ENCODE measurements at places on chromosomes 4 and X.

GRCh38 chr4:111780965-111781364, 364.3 kb upstream of the FAM241A start:
- no peak for DNase-seq

- DNase-seq, result no peak
These were observed 1851.7 kb upstream of the IGFBP7 start for GRCh38 chr4:58961925-58962324.

DNA sequence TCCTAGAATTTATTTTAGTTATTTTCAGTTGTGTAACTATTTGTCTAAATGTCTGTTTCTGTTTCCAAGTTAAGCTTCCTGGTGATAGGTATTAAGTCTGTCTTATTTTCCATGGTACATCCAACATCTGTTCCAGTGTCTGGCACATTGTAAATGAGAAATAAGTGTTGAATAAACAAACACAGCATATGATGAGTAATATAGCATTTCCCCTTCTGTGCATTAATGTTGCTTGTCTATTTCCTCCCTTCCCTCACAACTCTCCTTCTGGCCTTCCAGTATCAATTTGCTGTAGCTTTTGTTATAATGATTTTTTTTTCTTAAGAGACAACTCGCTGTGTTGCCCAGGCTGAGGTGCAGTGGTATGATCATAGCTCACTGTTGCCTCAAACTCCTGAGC, 36.1 kb downstream of the COPS4 start:
- DNase-seq, result peak; percentile 48

DNA sequence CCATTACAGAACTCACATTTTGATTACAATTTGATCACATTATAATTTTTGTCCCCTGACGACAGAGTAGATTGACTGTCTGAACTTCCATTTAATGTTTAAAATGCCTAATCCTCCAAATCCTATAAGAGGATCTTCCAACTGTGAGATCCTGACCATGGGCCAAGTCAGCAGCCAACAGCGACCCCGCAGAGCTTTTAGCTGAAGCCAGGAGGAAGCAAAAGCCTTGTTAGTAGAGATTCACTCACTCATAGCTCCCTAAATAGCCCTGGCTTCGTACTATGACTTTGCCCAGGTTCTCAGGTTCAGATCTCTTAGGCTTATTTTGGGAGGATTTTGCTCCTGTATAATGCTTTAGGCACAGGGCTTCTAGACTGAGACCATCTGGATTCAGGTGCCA, 413.1 kb downstream of the NKX6-1 start:
- no peak for DNase-seq

- peak; percentile 53 for DNase-seq
These were observed 9.4 kb upstream of the KIAA0232 start for GRCh38 chr4:6773106-6773505.

- DNase-seq, result no peak
These were observed 130.2 kb downstream of the ENOX2 start for GRCh38 chrX:130772776-130773143.

DNA sequence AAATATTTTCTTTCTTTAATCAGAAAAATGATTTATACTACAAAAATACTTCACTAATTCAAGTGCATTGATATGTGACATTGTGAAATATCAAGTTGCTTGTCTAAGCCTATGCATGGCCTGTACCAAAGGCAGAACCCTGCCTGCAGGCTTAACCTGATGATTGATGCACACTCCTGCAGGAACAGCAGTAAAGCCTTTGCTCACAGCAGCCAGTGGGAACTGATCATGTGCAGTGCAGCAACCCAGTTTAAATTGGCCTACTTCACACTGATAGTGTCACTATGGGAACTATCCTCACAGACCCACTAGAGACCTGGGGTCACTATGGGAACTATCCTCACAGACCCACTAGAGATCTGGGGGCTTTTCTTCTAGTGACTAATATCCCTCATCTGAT, 603.8 kb downstream of the RAPGEF2 start:
- no peak for DNase-seq

GRCh38 chrX:38618180-38618579, 56.8 kb downstream of the TSPAN7 start:
- DNase-seq, result no peak

DNA sequence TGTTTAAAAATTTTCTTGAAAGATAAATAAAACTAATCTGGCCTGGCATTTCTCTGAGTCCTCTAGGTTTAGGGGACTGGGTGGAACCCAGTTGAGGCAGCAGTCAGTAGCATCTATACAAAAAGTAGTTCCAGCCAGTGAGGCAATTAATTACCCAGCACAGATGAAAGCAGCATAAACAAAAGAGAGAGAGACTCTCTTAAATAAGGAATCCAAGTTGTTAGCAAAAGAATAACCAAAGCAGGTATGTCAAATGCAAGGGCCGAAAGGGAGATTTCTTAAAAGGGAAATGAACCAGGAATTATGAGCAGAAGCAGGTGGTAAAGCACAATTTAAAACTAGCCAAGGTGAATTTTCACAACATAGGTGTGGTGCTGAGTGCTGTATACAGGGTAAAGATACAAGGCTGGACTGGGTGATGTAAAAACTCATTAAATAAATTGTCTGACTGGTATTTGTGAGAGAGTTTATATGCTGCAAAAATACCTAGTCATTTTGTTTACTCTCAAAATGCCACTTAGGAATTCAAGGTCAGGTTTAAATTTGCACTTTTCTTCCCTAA, 94.6 kb upstream of the GALNT7 start:
- DNase-seq, result no peak

DNA sequence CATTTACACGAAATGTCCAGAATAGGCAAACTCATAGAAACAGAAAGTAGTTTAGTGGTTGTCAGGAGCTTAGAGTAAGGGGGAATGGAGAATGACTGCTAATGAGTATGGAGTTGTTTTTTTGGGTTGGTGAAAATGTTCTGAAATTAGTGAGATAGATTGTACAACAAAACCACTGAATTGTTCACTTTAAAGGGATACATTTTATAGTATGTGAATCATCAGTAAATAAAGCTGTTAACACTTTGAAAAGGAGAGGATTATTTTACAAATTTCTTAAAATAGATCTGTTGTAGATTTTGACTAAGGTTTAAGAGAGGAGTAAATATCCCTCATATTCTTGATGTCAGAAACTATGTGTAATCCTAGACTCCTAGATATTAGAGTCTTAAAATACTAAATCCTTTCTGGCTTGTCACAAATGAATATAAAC, 82.7 kb downstream of the RAPGEF2 start:
- DNase-seq, result peak; percentile 34

DNA sequence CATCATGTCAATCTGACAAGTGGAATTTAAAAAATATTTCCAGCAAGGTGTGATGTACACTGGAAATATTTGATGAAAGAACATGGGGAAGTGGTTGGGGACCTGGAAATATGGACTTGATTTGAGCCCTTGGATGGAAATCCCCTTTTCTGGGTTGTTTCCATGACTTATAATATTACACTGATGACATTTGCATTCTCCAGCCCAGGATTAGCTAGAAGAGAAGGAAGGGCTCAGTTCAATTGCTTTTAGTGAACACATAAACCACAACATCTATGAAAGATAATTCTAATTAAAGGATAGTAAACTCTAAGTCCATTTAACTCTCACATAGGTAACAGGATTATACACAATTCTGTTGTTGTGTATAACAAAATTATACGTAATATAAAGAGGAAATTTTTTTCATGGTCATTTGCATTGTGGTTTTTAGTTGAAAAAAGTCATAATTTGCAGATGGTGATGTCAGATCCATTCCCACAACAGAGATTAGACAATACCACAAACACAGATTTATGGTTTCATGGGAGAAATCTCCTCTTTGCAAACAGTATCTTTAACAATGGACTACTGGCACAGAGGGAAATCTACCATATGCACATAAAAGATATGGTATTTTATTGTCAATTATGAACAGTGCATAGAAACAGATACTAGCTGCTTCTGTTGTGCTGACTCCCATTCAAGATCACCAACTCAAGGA, 126.5 kb downstream of the DKK2 start:
- DNase-seq, result no peak

DNA sequence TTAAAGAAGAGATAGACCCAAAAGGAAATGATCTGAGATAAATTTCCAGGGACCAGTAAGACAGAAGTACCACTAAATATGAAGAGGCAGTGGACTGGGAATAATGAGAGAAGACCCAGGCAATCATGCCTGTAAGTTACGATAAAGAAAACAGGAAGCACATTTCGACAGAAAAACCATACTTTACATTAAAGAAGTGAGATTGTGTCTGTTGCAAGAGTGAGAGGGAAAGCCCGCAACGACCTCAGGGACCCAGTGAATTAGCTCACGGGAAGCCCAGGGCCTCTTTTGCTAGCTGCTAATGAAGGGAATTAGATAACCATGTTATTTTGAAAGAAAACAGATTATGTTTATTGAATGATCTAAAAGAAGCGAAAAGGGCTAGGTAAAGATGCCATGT, 28.9 kb upstream of the ACSL1 start:
- no peak for DNase-seq

GRCh38 chr4:36256398-36256891, 12.1 kb upstream of the ARAP2 start:
- DNase-seq, result no peak

Data from fibroblast of lung (primary cell).